ENCODE measurements at places on chromosomes 3 and 15. TPM values are rescaled to one million over a fixed set of nuclear protein-coding genes. Genes with fewer than 3 reads are reported as not detected.

- no peak for DNase-seq
These were observed 21.2 kb upstream of the IGF2BP2 start for GRCh38 chr3:185846037-185846436.

- DNase-seq = no peak
These were observed 25.9 kb upstream of the VILL start for GRCh38 chr3:37964716-37965115.

- no peak for DNase-seq
These were observed 22.4 kb downstream of the CCR9 start for GRCh38 chr3:45908761-45909160.

- DNase-seq = no peak
These were observed 6.6 kb upstream of the ZNF148 start for GRCh38 chr3:125381743-125382142.

GRCh38 chr3:99599894-99600293, 38.5 kb upstream of the COL8A1 start:
- no peak for DNase-seq

DNA sequence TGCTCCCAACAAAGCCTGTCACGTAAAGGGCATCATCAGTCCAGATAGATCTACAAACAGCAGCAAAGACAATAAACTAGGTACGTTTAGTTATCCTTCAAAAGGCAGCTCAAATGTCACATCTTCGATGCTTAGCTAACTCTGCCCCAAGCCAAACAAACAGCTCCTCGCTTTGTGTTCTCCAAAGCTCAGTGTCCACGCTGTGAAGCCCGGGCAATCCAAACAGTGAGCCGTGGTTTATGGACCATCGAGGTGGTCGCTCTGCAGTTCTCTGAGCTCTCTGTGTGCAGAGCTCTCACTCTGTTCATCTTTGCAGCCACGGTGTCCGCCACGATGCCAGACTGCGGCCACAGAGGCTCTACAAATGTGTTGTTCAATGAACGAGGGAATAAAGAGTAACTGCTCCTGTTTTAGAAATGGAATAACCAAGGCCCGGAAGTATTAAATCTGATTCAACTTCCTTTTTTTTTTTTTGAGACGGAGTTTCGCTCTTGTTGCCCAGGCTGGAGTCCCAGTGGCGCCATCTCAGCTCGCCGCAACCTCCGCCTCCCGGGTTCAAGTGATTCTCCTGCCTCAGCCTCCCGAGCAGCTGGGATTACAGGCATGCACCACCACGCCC, 117.2 kb upstream of the FAM174B start:
- DNase-seq = no peak

DNA sequence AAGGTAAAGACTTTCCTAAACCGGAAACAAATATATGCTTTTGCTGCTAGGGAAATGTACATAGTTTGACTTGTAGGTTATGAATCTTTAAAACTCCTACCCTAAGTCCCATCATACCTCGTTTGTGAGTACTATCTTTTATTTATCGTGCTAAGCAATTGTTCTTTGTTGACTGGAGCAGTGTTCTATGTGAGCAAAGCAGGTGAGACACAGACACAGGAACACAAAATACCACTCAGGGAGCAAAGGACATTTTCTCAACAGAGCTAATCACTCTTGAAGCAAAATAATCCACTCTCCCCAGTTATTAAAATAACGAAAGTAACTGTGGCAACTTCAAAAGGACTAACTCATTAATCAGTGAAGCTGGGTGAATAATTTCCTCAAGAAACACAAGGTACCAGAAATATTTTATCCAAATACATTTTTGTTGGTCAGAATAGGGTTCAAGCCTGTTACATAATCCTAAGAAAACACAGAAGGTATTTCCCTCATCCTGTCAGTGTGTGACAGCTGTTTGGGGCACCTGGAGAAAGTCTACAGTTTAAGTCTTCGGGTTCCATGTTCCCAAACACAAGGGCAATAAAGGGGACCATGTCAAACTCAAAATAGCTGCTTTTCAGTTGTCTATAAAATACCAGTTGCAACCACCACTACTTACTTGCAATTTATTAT, 407.7 kb downstream of the FOXP1 start:
- no peak for DNase-seq

- no peak for DNase-seq
These were observed 246.7 kb upstream of the AZI2 start for GRCh38 chr3:28595372-28595771.

POPDC2 gene
- total RNA-seq = 0.89 TPM
